ENCODE measurements at places on chromosomes 5 and 9.

DNA sequence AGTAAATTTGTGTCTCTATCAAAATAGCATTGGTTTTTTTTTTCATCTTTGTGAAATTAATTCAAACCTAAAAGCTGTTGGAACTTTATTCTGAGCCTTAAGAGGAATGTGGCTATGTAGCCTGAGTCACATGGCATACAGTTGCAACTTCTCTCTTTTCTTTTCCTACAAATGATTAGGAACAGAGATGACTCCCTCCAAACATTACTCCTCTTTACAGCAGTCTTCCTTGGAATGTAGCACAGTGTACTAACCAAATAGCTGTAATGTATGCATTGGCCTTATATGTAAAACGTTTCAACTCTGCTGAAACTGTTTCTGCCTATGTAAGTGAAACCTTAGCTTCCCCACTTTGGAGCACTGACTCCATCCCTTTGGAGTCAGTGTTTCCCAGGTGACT is 100.9 kb upstream of the MAP1B start:
- no peak for DNase-seq

- DNase-seq, result no peak
Observed at GRCh38 chr9:137919095-137919465, 41.5 kb downstream of the CACNA1B start.

- DNase-seq, result no peak
Observed at GRCh38 chr9:33381231-33381791, 21.1 kb downstream of the AQP7 start.

GRCh38 chr9:84593352-84593751 is 76.2 kb upstream of the NTRK2 start:
- DNase-seq, result no peak

DNA sequence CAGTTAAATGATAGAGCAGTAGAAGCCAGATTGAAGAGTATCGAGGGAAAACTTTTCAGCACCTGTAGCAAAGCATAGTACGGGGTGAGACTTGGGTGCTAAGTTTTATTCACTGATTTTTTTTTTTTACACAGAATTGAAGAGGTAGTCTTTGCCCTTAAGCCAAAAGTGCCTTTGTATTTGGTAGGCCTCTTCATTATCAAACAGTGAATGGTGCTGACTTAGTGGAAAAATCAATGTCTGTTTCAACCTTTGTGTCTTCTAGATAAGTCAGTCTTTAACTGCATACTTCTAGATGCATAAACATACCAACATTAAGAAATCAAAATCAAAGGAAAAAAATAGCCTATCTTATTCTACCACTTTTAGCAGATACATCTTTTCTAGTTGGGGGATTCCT is 13.7 kb downstream of the RNF14 start:
- DNase-seq, result no peak

GRCh38 chr9:71562140-71562539 is 206.2 kb downstream of the CEMIP2 start:
- DNase-seq, result no peak

GRCh38 chr5:73727470-73727869 is 101.5 kb downstream of the ARHGEF28 start:
- no peak for DNase-seq

- DNase-seq, result no peak
Observed at GRCh38 chr9:11577522-11577921, 964.7 kb upstream of the PTPRD start.

- DNase-seq, result no peak
Observed at GRCh38 chr5:137304226-137304874, 194.8 kb downstream of the SPOCK1 start.

GRCh38 chr9:131235480-131235851 is 40.8 kb downstream of the FAM78A start:
- DNase-seq, result no peak

DNA sequence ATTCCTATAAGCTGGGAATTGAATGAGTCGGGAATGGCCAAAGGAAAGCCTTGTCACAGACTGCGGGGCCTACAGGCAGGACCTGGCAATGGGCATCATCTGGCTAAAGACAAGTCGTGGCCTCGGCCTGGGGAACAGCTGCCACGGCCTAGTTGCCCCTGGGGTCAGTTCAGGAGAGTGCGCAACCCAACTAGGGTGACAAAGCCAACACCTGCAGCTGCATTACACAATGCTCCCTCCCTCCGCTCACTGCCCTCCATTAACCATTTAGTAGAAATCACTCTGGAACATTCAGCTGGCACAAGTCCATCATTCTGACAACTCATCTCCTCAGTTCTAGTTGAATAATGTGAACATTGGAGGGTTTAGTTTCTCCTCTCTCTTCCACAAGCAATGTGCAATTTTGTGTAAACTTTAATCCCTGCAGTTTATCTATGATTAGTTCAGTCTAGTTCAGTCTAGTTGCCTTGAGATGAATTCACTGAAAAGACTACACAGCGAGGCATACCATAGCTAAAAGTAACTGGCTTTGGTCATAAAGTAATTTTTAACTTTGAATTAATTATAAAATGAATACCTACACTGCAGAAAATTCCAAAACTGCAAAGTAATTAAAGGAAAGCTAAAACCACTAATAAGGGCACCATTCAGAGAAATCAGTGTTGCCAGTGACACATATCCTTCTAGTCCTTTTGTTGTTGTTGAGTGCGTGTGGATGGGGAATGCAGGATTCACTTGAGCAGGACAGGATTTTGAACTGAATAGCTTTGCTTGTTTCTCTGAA is 5.1 kb downstream of the GLDC start:
- DNase-seq, result no peak

DNA sequence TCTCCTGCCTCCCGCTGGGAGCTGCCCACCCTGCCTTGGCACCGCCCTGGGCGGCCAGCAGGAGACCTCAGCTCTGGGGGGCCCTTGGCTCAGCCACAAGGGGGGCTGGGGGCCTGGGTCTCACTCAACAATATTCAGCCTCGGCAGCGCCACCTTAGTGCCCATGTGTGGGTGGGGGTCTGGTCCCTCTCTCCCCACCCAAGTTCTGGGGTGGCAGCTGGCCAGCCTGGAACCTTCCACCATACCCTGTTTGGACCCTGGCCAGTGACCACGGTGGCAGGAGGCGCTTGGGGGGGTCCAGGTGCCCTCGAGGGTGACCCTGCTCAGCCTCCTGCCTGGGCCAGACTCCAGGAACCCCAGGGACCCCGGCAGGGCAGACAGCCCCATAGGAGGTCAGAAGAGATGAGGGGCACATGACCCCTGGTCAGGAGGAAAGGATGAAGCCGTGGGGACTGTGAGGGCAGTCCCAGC is 22.2 kb downstream of the NKD2 start:
- no peak for DNase-seq

- no peak for DNase-seq
Observed at GRCh38 chr5:155732587-155733376, 594.2 kb upstream of the SGCD start.

DNA sequence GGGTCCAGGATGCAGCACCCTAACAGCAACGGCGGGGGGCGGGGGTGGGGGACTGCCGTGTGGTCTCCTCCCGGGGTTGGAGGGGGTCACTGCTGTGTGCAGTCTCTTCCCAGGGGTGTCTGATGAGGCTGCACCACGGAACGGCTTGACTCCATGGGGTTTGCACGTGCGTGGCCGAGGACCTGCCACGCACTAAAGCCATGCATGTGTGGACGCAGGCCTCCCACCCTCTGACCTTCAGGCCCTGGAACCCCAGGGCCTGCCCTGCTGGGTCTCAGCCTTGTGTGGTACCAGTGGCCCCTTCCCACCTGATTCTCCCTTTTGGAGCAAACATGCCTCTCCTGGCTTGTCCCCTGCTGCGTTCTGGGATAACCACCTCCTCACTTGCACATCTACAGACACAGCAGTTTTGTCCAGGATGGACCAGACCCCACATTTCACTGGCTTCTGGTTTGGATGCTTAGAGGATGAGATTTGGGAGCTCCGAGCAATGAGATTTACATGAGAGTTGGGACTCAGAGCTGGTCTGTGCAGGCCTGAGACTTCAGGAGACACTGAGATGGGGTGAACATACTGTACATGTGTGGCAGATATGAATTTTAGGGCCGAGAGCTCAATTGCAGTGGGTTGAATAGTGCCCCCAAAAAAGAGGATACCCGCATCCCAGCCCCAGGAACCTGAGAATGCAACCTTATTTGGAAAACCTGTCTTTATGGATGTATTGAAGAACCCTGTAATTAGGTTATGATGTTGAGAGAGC is 45.8 kb downstream of the SLC12A7 start:
- no peak for DNase-seq

DNA sequence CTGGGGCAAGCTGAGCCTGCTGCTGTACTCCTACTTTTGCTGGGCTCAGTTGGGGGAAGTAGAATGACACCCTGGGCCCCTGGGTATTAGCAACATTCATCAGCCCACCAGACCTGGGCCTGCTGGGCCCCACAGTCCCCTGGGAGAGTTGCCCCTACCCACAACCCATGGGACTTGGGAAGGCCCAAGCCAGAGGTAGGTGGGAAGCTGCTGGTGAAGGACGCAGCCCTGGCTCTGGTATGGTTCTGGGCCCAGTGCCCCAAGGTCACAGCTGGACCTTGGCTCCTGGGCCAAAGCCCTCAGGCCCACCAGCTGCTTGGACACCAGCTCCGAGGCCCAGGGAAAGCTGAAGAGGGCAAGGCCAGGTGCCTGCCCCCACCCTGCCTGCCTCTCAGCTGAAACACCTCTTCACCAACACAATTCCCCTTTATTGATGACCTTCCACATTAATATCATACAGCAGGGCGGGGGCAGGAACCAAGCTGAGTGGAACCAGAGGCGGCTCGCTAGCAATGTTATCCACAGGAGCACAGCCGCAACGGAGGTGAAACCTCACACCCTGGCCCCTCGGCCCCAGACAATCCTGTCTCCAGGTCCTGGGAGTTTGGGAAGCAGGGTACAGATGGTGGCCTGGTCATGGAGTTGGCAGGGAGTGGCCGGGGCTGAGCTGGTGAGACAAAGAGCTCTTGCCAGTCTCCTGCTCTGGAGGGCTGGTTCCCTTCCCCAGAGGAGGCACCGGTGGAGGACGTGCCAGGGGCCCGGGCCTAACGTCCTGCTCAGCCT is 13.7 kb downstream of the DOLPP1 start:
- DNase-seq, result no peak

GRCh38 chr5:141507387-141508091 is 18.7 kb downstream of the PCDHGC5 start:
- no peak for DNase-seq

- DNase-seq, result no peak
Observed at GRCh38 chr9:132008184-132008803, 71.4 kb downstream of the MED27 start.

All from left renal pelvis (tissue), 4 donors.